ENCODE measurements at places on chromosomes 2 and 18.

- H3K27ac ChIP-seq: peak overlapping the region; percentile 52
- H3K27me3 ChIP-seq: no peaks in the 10 kb centered on the region
- DNase-seq: no peak
- H3K4me1 ChIP-seq: peaks cover 29% of the 10 kb centered on the region
These were observed 4.0 kb downstream of the CCT7 start for GRCh38 chr2:73238149-73238548.

GRCh38 chr2:22124003-22124402 lies 1000.2 kb downstream of the TDRD15 start:
- H3K36me3 ChIP-seq: no peaks in the 10 kb centered on the region
- DNase-seq: no peak
- H3K27ac ChIP-seq: no peak overlapping the region
- no peaks in the 10 kb centered on the region for H3K27me3 ChIP-seq
- no peaks in the 10 kb centered on the region for H3K4me1 ChIP-seq

DNA sequence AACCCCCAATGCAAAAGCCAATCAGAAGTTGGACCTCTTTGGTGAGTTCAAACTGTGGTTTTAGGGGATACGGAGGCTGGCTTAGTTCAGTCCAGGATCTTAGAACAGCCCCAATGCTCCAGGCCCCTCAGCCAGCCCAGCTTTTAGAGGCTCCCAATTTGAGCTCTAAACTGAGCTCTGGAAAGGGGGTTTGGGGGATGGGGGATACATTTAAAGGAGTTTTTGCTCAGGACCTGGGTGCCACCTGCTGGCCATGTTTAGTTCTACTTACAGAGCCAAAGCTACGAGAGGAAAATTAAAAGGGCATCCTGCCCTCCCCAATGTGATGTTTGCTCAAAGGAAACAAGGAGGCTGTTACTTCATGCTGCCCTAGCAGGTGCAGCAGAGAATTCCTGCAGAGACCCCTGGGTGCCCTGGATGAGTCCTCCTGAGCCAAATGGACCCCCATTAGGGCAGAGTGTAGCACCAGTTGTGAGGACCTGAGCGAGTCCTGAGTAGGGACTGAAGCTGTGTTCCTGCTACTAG lies 15.9 kb upstream of the TMEM214 start:
- H3K4me3 ChIP-seq: no peak overlapping the region
- no peaks in the 10 kb centered on the region for H3K27me3 ChIP-seq
- no peaks in the 10 kb centered on the region for H3K36me3 ChIP-seq
- DNase-seq: peak; percentile 83

DNA sequence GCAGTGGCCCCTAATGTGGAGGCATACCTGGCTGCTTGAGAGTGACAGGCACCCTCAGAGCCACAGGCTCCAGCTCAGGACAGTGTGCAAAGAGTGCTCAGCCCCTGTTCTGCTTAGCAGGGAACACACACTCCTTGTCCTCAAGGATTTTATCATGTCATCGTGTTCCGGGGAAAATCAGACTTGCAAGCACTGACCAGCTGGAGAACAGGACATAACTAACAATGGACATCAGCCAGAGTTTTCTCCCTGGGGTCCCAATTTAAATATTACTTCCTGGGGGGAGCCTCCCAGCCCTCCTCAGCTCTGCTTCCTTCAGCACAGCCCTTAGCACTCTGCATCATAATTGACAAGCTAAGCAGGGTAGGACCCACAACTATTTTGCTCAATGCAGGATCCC lies 175.4 kb upstream of the ACAA2 start:
- H3K36me3 ChIP-seq: no peaks in the 10 kb centered on the region
- H3K4me1 ChIP-seq: no peaks in the 10 kb centered on the region
- DNase-seq: no peak
- no peak overlapping the region for H3K27ac ChIP-seq
- no peak overlapping the region for H3K4me3 ChIP-seq

- no peak overlapping the region for H3K4me3 ChIP-seq
- DNase-seq: no peak
- no peaks in the 10 kb centered on the region for H3K27me3 ChIP-seq
These were observed 23.4 kb upstream of the BAZ2B start for GRCh38 chr2:159639712-159640111.

GRCh38 chr2:16665748-16666448 lies at the start of gene CYRIA:
TSS of gene CYRIA (minus strand) at chr2:16665834. CDS start at chr2:16588119, 77,715 bp downstream.
- H3K27ac ChIP-seq: no peak within 1 kb of the TSS
- H3K36me3 ChIP-seq: no peaks in the 10 kb centered on the region
- H3K4me3 ChIP-seq: peak within 1 kb of the TSS; percentile 84
- no peaks in the 10 kb centered on the region for H3K27me3 ChIP-seq
- H3K4me1 ChIP-seq: peaks cover 34% of the 10 kb centered on the region

DNA sequence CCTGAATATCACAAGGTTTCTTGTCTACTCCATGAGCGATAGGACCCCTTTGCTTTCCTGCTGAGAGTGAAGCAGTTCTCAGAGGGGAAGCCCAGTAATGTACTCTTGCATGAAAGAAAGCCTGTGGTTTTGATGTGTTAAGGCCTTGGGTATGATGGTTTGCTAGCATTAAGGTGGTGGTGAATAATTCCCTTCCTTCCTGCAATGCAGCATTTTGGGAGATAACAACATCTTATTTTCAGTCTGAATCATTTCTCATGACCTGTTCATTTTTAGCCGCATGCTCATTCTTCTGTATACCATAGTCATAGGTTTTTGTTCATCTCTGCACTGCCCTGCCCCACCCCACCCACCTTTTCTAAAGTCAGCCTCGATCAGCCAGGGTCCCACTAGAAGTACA lies 66.2 kb downstream of the HNMT start:
- DNase-seq: no peak
- no peaks in the 10 kb centered on the region for H3K27me3 ChIP-seq
- H3K4me1 ChIP-seq: peaks cover 11% of the 10 kb centered on the region
- no peak overlapping the region for H3K27ac ChIP-seq
- H3K36me3 ChIP-seq: no peaks in the 10 kb centered on the region

DNA sequence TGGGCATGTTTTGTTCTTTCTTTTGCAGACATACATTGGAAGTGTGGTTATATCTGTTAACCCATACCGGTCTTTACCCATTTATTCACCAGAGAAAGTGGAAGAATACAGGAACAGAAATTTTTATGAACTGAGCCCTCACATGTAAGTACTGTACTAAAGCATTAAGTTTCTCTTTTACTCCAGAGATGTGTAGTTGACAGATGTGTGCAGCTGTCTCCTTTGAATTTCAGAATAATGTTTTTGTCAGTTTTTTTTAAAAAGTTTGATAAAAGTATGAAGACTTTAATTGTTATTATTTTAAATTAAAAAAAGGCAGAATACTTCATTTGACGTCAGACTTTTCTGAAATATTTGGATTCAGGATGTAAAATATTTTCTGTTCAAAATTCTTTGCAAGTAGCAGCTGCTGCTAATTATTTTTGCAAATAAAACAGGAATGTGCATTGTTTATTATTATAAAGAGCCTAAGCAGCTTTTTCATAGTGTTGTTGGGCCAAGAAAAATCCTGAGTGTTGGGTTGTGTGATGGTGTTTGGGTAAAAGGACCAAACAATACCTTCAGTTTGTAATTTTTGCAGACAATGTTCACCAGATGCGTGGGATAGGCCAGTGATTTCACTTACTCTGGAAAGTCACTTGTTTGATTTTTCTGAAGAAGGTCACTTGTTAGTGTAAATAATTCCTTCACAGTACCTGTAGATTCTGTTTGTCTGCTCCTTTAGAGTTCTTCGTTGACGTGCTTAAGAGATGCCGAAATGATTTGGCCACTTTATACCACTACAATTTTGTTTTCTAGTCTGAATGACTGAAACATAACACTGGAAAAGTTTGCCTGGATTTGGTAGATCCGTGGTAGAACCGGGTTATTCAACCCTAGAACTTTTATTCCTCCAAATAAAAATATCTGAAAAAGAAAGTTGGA lies 51.1 kb downstream of the MYO1B start:
- no peaks in the 10 kb centered on the region for H3K27me3 ChIP-seq
- H3K4me1 ChIP-seq: no peaks in the 10 kb centered on the region
- no peak overlapping the region for H3K27ac ChIP-seq
- no peak for DNase-seq
- no peak overlapping the region for H3K4me3 ChIP-seq

DNA sequence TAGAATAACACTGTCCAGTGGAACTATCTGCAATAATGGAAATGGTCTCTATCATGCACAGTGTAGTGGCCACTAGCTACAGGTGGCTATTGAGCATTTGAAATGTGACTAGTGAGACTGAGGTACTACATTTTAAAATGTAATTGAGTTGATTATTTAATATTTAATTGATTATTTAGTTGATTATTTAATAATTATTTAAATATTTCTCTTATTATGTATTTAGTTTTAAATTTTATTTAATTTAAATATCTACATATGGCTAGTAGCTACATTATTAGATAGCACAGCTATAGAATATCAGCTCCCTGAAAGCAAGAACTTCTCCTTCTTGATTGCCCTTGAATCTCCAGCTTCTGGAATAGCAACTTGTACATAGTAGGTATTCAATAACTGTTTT lies 12.8 kb upstream of the ZNF521 start:
- H3K4me3 ChIP-seq: no peak overlapping the region
- no peaks in the 10 kb centered on the region for H3K36me3 ChIP-seq
- no peaks in the 10 kb centered on the region for H3K27me3 ChIP-seq

DNA sequence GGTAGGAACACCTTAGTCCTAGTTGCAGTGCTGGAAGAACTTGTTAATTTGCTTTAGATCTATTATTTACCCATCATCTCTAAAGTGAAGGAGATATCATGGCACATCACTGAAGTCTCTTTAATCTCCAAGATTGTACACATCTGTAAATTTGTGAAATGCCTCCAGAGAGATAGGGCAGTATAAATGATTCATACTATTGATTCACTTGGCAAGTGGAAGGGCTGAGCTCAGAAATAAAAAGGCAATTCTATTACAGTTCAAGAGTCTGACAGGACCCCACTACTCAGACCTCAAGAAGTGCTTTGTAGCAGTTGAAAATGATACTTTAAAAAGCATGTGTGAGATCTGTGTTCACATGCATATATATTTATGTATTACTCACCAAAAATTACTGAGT lies 489.3 kb downstream of the DCC start:
- H3K36me3 ChIP-seq: no peaks in the 10 kb centered on the region
- no peak overlapping the region for H3K27ac ChIP-seq
- H3K27me3 ChIP-seq: no peaks in the 10 kb centered on the region
- no peak for DNase-seq

DNA sequence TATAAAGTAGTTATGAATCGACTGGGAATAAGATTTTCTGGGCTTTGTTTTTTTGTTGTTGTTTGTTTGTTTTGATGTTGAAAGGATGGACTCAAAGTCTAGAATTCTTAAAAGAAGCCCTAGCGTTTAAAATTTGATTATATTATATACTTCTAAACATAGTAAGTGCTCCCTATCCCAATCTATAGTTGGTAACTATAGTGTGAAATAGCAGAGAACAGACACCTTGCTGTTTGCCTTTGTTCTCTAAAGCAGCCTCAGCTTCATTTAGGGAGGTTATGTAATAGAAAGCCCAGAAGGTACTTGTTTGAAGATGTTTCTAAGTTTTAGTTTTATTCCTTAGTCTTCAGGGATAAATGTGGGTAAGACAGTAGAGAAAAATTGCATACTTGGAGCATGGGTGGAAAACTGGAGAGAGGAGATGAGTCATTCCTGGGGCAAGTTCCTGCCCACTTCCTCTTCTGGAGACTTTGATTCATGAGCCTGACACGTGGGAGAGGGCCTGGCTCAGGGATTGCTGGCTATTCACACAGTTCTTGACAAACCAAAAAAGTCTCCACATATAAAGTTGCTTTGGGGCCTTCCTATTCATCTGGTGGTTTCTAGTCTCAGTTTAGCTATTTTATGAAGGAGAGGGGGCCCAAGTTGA lies 131.9 kb downstream of the MYO1B start:
- H3K4me3 ChIP-seq: no peak overlapping the region
- peak; percentile 67 for DNase-seq
- H3K36me3 ChIP-seq: no peaks in the 10 kb centered on the region
- H3K4me1 ChIP-seq: peaks cover 8% of the 10 kb centered on the region

GRCh38 chr18:8367217-8367988 lies 241.8 kb upstream of the RAB12 start:
- peak; percentile 65 for DNase-seq
- peak overlapping the region; percentile 70 for H3K4me3 ChIP-seq
- peaks cover 4% of the 10 kb centered on the region for H3K4me1 ChIP-seq

DNA sequence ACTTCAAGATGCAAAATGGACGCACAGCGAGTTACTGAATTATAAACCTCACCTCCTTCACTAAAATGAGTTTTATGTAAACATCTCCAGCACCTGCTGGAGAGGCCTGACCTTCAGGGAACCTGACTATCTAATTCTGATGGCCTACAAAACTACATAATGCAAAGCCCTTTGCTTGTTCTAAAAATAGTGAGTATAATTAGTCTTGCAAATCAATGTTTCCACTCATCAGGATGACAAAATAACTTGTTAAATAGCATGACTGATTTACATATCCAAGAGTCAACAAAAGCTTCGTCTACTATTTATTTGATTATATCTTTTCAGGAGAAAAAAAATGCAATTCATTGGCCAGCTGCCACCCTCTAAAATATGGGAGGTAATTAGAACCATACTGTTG lies 326.3 kb upstream of the MC4R start:
- H3K36me3 ChIP-seq: no peaks in the 10 kb centered on the region
- no peaks in the 10 kb centered on the region for H3K4me1 ChIP-seq
- H3K27me3 ChIP-seq: no peaks in the 10 kb centered on the region
- no peak overlapping the region for H3K4me3 ChIP-seq
- DNase-seq: no peak

DNA sequence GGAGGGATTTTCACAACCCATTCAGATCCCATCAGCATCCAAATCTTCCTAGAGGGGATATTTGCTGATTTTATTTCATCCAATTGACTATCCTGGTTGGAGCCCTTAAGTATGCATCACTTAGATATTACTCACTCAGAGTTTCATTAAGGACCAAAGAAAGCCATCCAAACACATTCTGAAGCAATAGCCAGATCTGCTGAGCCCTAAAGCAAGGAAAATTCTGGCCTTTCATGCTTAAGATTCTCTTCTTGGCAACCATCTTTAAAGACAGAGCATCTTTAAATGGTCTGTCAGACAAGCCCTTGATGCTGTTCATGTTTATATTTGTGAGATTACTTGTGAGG lies 40.9 kb upstream of the C1D start:
- no peaks in the 10 kb centered on the region for H3K4me1 ChIP-seq
- H3K27ac ChIP-seq: no peak overlapping the region
- DNase-seq: no peak
- H3K4me3 ChIP-seq: no peak overlapping the region

GRCh38 chr2:101524806-101525430 lies 50.0 kb upstream of the RFX8 start:
- no peaks in the 10 kb centered on the region for H3K27me3 ChIP-seq
- no peaks in the 10 kb centered on the region for H3K36me3 ChIP-seq
- no peak overlapping the region for H3K4me3 ChIP-seq
- peaks cover 5% of the 10 kb centered on the region for H3K4me1 ChIP-seq
- no peak overlapping the region for H3K27ac ChIP-seq
- DNase-seq: peak; percentile 44

All from common myeloid progenitor, CD34-positive (primary cell).